OCI-LY7 (cell line): ENCODE measurements at places on chromosomes 3 and 15. TPM values are rescaled to one million over a fixed set of nuclear protein-coding genes. Genes with fewer than 3 reads are reported as not detected.
A peak's percentile ranks its signal among the peaks of the same experiment; 100 is the strongest.

DNA sequence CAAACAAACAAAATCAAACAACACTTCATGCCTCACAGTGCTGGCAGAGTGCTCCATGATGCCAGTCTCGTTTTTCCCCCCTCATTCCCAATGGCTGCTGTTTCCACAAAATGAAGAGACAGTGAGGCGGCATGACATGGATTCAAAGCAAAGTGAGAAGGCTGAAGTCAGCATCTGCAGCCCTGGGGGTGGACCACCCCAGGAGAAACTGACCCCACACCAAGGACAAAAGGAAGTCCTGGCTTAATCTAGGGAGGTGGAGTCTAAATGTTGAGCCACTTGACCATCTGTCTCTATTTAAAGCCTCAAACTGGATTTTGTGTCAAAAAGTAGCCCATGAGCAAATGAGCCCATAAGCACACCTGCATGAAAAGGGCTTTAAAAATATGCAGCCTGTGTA is 151.2 kb upstream of the RORA start:
- no peak for DNase-seq

DNA sequence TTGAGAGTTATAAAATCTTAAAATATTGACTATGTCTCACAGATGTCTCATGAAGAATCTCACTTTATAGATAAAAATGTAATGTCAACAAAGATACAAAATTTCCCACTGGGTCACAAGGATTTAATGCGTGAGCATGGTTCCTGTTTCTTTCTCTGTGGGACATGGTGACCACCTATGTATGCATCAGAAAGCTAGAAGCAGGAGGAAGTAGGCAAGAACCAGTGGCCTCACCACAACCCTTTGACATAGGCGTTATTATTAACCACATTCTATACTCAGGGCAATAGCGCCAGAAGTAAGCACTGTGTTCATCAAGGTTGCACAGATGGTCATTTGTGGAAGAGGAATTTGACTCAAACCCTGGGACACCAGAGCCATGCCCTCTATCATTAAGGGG is 11.7 kb upstream of the ADAMTS17 start:
- no peak for DNase-seq

Gene SI
- not detected in 2 replicates for total RNA-seq

DNA sequence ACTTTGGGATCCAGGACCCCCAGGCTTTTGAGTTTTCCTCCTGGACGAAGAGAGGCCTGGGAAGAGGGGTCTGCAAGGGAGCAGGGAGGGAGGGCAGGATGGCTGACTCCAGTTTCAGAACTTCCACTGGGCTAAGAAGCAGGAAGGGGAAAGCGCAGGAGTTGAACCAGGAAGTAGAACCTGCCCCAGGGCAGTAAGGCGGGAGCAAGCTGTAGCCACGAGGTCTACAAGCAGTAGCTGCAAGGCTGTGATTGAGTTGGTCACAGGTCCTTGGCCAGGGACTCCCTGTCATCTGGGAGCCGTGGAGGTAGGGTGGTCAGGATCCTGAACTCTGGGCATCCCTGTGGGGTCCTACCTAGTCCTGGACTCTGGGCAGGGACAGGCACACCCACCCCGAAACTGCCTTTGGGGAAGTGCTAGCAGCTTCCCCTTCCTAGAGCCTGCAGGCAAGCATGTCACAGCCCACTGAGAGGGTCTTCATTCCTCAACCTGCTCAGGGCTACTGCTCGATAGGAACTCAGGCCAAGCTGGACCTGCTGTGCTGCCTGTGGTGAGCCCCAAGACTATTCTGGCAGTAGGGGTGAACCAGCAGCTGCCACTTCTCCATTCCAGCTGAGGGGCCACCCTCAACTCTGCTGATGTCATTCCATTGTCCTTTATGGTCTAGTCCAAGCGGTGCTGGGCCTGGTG is 5.8 kb upstream of the GNAI2 start:
- DNase-seq, result no peak

DNA sequence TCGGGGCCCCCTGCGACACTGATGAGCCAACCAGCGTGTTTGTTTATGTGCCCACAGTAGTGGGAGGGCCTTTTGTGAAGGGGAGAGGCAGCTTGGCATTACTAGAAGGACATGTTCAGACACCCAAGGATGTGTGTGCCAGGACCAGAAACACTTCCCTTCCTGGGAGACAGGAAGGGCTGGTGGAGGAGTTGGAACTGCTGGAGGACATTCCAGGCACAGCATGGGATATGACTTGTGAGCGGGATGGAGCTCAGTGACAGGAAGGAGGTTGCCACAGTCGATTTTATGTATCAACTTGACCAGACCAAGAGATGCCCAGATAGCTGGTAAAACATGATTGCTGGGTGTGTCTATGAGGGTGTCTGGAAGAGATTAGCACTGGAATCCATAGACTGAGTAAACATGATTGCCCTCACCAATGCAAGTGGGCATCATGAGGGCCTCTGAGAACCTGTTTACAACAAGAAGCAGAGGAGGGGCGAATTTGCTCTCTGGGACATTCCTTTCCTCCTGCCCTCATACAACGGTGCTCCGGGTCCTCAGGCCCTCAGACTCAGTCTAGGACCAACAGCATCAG is 106.4 kb upstream of the TLE3 start:
- no peak for DNase-seq

Gene GPR171
- total RNA-seq, result not detected in 2 replicates

DNA sequence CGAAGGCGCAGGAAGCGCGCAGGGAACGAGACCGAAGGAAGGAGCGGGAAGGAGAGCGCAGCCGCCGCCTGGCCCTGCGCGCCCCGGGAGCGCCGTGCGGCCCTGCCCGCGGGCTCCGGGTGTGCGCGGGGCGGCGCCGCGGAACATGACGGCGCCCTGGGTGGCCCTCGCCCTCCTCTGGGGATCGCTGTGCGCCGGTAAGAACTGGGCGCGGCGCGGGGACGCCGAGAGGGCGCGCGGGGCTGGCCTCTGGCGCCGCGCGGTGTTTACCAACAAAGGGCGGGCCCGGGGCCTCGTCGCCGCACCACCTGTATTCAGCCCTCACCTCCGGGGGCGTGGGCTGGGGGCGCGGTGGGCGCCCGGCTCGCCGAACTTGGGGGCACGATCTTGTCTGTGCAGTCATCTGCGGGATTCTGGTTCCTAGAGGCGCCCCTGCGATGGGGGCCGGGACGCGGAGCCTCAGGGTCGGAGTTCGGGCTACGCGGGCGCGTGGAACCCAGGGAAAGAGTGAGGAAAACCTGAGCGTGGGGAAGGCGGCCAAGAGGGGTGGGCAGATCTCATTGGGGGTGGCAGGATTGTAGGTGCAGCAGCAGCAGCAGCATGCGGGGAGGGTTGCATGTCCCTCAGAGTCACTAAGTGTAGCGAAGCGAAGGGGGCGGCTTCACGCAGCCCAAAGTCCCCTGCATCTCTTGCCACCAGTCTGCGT is 641 bp downstream of the ACVR2B start:
- peak; percentile 32 for DNase-seq

DNA sequence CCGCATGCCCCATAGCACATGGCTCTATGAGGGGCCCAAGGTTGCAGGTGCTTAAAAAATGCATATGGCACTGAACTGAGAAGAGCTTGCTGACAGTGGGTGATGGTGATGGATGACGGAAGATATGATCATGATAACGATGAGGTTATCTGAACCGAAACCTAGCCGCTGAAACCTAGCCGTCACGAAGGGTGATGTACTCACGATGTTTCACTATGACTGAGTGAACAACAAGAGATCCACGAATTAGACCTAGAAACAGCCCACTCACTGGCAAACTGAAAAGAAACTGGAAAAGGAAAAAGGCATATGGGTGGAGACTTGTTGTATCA is 57.6 kb upstream of the BCL6 start:
- no peak for DNase-seq

Gene CFAP92
- 0.08 and 0.18 TPM in 2 replicates for total RNA-seq

Gene CHRNB4
- total RNA-seq, result not detected in 2 replicates

- DNase-seq, result no peak
These were observed 33.2 kb downstream of the ADAMTS17 start for GRCh38 chr15:100308608-100309007.

GRCh38 chr15:98728082-98728810 is 79.9 kb downstream of the IGF1R start:
- DNase-seq, result no peak

DNA sequence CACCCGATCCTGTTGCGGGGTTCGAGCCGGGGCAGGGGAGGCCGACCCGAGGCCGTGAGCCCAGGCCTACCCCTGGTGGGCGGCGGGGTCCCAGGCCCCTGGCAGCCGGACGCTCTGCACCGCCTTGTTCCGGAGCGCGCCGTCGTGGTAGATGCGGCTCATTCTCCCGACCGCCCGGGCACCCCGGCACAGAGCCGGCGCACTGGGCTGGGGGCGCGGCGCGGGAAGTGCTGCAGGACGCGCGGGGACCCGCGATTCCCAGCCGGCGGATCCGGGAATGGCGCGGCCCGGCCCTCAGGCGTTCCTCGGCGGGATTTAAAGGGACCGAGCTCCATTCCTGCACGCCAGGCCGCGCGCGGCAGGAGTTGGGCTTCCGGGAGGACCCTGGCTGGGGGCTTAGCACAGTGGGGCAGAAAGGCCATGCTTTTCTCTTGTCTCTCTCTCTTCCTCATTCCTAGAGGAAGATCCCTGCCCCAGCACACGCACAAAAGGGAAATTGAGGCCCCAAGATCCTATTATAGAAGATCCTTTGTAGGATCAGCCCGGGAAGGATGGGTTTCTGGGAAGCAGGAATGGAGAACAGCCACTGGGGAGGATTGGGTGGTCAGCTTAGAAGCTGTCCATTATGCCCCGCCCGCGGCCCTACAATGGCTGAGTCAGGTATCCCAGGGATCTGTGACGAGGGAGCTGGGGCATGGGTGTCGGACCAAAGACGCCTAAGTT is at the start of gene ARPIN:
TSS of gene ARPIN (minus strand) at position 279 of the 723 bp plus-strand sequence. CDS start at position 162, 117 bp downstream.
- no peak for DNase-seq

DNA sequence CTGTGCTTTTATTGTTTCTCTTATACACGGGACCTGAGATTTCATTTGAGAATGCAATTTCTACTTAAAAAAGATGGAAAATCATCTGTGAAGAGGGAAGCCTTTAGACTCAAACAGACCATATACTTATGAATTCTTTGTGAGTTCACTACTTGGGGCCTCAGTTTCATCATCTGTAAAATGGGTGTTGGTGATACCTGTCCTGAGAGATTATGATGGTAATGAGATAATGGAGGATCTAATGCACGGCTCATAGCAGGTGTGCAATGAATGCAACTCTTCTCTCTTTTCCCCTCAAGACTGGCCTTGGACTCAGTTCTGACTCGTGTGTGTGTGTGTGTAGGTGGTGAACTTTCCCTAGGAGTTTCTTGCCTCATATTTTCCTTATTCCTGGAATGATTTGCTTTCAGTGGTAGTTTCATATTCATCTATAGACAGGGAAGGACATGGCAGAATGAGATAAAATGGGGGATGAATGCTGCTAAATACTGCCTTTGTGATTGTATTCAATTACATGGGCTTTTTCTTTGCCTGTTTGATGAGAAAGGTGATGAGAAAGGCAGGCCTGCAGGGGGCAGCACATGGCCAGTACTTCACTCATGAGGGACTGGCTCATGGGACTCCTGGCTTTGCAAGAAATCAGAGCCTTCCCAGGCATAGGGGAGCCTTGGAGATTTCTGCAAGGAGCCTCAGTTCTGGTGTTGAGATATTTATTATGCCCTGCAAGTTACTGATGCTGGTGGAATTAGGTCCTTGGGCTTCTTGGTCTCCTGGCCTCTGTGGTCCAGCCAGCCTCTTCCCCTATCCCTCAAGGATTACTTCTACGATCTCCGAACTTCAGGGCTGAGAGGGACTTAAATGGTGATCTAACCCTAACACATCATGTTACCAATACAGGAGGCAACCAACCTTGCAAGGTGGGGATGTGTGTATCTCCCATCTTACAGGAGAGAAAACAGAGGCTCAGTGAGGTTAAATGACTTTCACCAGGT is 70.7 kb downstream of the RPLP1 start:
- DNase-seq, result peak; percentile 48

Gene SNTN
- not detected in 2 replicates for total RNA-seq

Gene IL17RB
- total RNA-seq, result 0.33 and 0.57 TPM in 2 replicates

Gene COL6A5
- not detected in 2 replicates for total RNA-seq

- DNase-seq, result no peak
These were observed 16.5 kb downstream of the MITF start for GRCh38 chr3:69755795-69756194.

Gene DLL4
- 0.15 TPM in 1 of 2 replicates, not detected in the other for total RNA-seq

DNA sequence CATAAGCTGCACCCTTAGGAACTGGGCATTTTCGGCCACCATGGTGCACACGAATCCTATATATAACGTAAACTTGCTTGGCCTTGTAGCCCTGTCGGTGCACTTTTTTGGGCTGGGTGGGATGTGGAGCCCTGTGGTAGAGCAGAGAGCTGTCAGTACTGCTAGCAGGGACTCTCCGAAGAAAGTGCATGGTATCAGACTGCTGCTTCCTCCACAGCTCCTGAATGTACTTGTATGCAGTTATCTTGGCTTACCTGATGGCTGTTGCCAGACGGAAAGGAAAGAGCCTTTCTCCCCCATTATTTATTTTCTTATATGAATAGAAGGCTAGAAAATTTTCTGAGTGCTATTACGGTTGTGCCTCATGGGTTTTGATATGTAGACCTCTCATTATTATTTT is 8.4 kb downstream of the GALK2 start:
- DNase-seq, result no peak

DNA sequence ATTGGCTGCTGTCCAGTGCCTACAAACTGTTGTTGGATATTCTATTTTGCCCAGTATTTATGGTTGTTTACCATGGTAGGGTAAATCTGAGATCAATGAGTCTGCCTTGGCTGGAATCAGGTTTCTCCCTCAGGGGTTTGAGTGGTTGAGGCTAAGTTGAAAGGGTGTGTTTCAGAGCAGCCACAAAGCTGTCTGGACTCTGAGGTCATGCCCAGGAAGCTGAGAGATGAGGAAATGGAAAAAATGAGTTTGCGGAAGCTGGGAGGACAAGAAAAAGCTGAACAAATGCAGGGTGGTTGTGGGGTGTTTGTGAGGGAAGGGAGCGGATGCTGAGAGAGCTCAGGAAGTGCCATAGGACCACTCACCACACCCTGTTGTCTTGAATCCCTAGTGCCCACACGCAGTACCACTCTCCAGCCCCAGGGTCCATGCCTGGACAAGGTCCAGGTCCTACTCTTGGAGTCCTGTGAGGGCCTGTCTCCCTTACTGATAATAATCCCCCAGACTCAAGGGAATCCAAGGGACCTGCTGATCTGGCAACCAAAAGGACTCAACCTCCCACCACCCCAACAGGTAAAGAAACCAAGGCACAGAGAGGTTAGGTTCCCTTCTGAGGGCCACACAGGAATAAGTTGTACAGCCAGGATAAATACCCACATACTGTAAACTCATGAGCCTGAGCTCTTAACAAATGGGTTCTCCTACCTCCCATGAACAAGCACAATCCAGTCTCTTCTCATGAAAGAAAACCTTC is 81.6 kb downstream of the PPCDC start:
- DNase-seq, result peak; percentile 62

DNA sequence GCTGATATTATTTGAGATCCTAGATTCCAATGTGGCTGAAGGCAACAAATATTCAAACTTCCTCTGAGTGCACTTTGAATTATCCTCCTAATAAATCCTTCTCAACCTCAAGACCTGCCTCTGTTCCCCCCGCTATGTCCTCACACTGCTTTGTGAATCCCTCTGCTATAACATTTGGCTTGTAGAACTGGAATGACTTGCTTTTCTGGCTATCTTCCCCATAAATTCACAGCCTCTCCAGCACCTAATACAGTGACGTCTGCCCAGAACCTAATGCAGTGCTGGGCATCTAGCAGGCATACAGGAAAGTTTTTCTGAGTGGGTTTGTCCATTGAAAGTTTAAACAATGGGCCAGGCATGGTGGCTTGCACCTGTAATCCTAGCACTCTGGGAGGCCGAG is 643.9 kb upstream of the ADAMTS9 start:
- DNase-seq, result no peak
